Stimulated activated CD8-positive, alpha-beta memory T cell treated with anti-CD3 and anti-CD28 coated beads, Interleukin-7, amount 100 ng/mL, for 24 hours (primary cell): ENCODE measurements at places on chromosomes 13 and 19.

GRCh38 chr13:51045451-51045850, 65.6 kb downstream of the C13orf42 start:
- DNase-seq = no peak

GRCh38 chr13:79936368-79937136, 404.4 kb downstream of the SPRY2 start:
- DNase-seq = no peak

GRCh38 chr13:98496966-98497365, 79.9 kb downstream of the STK24 start:
- no peak for DNase-seq

DNA sequence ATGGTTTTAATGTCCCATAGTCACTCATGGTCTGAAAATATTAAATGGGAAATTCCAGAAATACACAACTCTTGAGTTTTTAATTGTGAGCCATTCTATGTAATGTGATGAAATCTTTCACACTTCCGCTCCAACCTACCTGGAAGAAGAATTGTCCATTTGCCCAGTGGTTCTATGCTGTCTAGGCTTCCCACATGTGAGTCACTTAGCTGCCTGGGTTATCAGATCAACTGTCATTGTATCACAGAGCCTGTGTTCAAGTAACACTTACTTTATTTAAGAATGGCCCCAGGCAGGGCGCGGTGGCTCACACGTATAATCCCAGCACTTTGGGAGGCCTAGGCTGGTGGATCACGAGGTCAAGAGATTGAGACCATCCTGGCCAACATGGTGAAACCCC, 1450.5 kb downstream of the EFNB2 start:
- DNase-seq = no peak

GRCh38 chr13:98315466-98315865, 138.4 kb upstream of the RNF113B start:
- DNase-seq = no peak

DNA sequence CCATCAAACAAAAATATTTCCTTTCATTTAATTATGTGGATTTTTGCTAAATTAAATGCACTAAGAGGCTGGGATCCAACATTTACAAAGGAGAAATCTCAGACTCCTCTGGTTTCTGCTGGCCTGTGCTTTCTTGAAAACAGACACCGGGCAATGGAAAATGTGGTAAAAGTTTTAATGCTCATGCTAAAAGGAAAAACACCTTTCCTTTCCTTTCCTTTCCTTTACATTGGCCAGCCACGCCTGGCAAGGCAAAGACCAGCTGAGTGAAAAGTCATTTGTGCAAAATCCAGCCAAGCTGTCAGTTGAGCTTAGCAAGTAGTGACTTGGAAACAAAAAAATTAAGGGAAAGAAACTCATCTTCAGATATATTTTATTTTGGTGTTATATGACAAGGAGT, 240.3 kb downstream of the LACC1 start:
- DNase-seq = no peak

GRCh38 chr19:35093430-35093829, 22.2 kb upstream of the FXYD3 start:
- DNase-seq = no peak
